DND-41 (cell line): ENCODE measurements at places on chromosomes 1 and 21.

GRCh38 chr1:234402939-234403338 is 29.7 kb downstream of the COA6 start:
- no peak for DNase-seq

DNA sequence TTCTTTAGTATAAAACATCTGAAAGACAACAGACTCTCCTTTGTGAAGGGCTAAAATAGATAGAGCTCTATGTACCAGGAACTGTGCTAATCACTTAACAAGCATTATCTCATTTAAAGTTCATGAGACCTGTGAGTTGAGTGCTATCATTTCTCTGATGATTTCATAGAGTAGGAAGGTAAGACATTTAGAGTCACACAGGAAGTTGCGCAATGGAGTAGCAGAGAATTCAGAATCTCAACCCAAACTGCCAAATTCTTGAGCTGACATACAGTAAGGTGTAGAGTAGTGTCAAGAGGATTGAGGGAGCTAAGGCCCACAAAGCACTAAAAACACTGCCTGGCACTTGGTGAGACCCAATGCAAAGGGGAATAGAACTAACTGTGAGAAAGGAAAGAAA is 384.3 kb downstream of the NTNG1 start:
- peak; percentile 32 for DNase-seq

- no peak for DNase-seq
Measured at GRCh38 chr1:178870944-178871343, at the start of gene ANGPTL1. Gene ANGPTL1, minus strand, starts transcription at chr1:178871077. Its CDS starts 5,301 bp downstream, at chr1:178865776.

DNA sequence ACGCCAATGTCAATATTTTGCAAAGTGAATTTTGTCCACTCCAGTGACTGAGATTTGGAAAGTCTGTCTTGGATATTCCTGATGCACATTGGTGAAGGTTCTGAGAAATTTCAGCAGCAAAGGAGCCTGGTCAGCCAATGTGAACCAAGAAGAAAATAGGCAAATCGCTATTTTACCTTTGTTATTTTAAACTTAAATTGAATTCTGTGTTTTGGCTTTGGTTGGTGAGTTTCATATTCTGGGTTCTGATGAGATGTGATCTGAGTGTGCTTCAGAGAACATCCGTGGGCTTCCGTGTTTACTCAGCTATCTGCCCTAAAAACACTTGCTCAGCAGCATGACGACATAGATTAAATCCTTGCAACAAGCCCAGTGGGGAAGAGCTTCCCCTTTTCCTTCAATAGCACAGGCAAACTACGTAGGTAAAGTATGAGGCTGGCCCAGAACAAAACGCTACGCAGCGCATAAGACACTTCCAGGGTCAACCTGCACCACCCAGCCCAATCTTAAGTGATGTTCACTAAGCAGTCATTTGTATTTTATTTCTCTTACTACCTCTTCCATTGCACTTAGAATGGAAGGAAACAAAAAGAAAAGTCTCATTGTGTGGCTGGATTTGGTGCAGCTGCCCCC is 176.4 kb upstream of the KAZN start:
- DNase-seq: no peak

- DNase-seq: no peak
Measured at GRCh38 chr1:190068304-190068703, 409.4 kb downstream of the BRINP3 start.
